ENCODE measurements at places on chromosomes 3 and 15.

GRCh38 chr15:67833710-67834511 is 5.9 kb downstream of the RNU6-1 start:
- DNase-seq = no peak

GRCh38 chr3:19931767-19932188 is 2.2 kb downstream of the EFHB start:
- no peak for DNase-seq

DNA sequence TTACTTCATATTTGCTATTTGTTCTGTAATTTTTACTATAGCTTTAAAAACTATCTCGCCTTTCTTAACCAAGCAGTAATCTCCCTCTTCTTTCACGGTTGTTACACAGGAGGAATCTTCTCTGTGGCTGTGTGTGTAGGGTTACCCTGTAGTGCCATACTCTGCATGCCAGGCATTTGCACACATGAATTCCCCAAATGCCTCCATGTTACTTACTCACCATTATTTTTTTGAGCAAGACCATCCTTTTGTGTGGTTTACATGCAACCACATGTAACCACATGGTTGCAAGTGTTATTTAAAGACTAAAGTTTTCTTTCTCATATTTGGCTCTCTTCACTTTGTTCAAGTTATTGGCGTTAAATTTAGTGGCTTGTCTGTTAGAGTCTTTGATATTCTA is 45.5 kb downstream of the HPS3 start:
- no peak for DNase-seq

DNA sequence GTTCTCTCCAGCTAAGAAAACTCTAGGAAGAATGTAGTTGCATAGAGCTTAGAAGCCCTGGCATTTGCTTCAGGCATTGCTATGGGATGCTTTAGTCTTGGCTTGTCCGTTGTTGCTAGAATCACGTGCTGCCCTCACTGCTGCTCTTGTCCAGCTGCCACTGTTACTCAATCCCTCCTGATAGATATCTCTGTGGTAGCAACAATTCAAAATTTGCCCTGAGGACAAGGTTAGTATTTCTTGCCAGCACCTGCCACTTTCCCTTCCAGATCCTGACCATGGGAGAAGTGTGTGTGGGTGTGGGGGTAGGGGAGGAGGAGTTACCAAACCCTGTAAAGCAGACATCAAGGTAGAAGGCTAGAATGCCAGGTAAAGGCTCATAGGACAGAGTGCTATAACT is 113.8 kb downstream of the PPM1L start:
- no peak for DNase-seq

DNA sequence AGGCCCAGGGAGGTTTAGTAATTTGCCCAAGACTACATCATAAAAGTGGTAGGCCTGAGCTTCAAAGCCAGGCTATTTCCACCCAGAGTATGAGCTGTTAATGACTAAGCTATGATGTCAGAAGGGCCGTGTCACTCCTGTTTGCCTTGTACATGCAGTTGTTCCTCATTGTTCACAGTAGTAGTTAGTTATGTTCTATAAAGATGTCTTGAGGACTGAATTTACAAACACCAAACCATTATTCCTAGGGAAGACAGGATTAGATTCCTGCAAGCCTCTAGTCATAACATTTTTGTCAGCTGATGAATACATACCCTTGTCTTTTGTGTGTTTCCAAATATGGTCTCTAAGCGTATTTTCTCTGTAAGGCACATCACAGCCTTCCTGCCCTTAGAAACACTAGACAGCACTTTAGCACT is 20.9 kb upstream of the LARS2 start:
- no peak for DNase-seq

GRCh38 chr3:13378155-13378554 is 42.0 kb downstream of the NUP210 start:
- no peak for DNase-seq

- no peak for DNase-seq
These were observed 177.3 kb upstream of the DPH6 start for GRCh38 chr15:35723120-35723847.

GRCh38 chr3:97838393-97838792 is 16.6 kb downstream of the CRYBG3 start:
- DNase-seq = no peak

- no peak for DNase-seq
These were observed 2.8 kb downstream of the EIF2AK4 start for GRCh38 chr15:39936681-39937080.

- DNase-seq = no peak
These were observed 33.2 kb downstream of the ARNT2 start for GRCh38 chr15:80437334-80437891.
